ENCODE measurements at places on chromosomes 5 and 9.

DNA sequence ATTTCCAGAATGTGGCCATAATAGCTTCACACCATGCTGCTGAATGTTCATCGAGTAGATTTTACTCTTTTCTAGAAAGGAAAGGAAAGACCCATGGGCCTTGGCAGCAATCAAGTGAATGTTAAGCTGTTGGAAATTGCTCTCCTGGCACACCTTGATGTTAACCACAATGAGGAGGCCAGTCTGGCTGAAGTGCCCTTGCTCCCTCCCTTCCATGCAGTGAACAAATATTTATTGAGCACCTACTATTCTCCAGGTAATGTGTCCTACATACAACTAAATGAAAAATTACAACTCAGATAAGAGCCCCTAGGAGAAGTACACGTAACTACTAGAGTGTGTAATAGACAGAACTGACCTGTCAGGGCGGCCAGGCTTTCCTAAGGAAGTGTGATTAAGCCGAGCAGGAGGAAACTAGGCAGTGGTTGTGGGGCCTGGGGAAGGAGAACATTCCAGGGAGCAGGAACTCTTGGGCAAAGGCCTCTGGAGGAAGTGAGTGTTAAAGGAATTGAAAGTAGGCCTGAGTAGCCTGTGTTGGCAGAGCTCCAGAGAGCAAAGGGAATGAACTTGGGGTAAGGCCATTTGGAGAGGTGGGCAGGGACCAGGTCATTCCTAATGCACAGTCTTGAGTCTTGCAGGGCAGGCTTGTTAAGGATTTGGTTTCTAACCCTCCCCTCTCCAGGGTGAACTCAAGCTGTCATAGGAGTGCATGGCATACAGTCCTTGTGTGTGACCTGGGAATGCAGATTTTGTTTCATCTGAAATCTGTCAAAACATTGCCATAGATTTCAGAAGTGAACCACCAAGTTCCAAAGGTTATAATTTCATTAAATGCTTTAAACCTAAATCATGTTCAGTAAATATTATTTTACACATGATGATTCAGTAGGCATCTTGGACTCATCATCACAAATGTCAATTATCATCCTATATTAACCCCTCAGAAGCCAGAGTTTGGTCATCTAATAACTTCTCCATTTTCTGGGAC lies 9.0 kb upstream of the ZSWIM6 start:
- DNase-seq, result no peak

- DNase-seq, result no peak
Observed at GRCh38 chr5:160635663-160636062, 214.0 kb downstream of the PTTG1 start.

DNA sequence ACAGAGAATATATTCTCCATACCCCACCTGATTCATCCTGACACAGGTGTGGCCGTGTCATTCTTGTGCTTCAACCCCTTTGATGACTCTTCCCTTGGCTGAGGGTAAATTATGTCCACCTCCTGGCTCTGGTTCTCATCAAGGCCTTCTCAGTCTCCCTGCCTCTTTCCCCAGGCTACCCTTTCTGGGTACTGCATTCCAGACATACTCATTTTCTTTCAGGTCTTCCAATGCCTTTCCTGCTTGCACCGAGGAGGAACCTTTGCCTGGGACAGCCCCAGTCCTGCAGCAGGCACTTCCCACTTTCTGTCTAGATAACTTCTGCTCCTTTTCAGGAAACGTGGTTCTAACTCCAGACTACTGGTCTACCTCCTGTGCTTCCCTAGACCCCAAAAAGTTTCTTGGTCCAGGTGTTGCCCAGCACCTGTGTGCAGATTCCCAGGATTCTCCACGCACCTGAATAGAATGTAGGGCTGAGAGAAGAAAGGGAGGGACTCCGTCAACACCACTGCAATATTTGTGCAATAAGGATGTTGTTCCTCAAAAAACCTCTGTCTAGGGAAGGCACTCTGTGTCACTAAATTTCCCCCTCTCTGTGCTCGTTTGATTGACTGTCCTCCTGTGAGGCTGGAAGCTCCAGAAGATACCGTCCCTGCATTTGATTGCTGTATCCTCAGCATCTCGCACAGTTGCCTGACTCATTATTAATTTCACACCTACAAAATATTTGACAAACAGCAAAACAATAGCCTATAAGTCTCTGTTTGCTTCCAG lies 255.4 kb upstream of the NFIL3 start:
- DNase-seq, result no peak

DNA sequence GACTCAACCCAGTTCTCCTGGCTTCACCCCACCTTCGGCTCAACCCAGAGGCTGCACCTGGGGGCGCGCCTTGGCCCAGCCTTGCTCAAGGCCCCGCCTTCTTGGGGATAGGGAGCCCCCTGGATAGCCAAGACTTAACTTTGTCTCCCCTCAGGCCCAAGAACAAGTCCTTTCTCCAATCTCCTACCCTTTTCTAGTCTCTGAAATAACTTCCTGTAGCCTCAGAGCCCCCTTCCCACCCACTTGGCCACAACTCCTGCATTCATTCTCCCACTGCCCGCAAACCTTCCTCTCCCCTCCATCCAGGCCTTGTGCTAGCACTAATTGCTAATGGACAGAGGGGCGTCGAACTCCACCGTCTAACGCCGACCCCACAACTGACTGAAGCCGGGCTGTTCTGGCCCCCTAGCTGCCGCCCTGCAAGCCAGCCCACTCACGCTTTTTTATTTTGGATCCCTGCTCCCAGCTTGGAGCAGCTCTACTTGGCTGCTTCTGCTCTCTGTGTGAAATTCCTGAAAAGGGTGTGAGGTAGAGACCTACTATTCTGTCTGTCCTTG lies 579 bp upstream of the ASTN2 start:
- DNase-seq, result no peak

GRCh38 chr9:115004545-115004944 lies 74.2 kb upstream of the TNFSF8 start:
- DNase-seq, result no peak

GRCh38 chr5:64853777-64854176 lies 85.0 kb downstream of the CWC27 start:
- no peak for DNase-seq

DNA sequence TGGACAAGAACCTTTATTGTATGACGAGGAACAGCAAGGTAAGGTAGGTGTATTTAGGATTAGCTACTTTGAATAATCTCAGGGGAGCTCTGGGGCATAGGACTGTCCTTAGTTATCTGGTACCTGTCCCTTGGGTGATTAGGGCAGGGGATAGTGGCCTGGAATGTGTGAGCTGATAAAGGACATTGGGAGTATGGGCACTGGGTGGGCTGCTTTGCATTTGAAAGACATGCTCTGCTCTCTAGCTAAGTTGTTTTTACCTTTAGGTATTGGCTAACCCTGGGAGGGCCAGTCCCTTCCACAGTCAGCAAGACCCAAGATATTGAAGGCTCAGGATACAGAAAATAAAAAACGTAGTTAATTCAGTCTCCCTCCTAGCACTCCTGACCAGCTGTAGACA lies 282.8 kb upstream of the C9orf72 start:
- DNase-seq, result no peak

GRCh38 chr9:97803167-97804058 lies 49.6 kb upstream of the FOXE1 start:
- DNase-seq, result peak; percentile 78

GRCh38 chr5:158614951-158615350 lies 484.8 kb downstream of the EBF1 start:
- no peak for DNase-seq

- no peak for DNase-seq
Observed at GRCh38 chr9:97993000-97993399, 9.9 kb downstream of the ANP32B start.

GRCh38 chr9:18985464-18985951 lies 47.5 kb downstream of the SAXO1 start:
- no peak for DNase-seq

DNA sequence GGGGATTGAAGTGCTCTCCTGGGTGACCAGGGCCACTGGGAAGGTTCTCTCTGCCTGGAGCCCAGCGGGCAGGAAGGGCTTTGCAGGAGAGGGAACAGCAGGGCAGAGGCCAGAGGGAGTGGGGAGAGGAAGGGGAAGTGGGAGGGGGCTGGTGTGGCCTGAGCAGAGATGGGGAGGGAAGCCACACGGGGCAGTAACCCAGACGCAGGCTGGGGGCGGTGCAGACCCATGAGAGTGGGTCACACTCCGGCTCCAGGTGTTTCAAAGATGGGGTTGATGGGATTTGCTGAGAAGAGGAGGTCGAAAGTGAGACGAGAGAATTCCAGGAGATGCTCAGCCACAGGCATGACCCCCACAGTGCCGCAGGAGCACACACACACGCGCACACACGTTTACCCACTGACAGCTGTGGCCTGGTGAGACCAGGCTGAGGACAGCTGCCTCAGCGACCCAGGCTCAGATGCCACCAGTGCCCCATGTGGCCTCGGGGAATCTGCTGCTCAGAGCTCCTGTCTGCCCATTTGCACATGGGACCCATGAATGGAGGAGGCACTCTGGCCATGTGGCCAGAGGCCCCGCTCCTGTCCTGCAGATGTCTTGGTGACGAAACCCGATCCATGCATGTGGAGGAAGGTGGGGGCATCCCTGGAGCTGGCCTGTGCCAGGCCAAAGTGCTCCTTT lies 32.7 kb upstream of the FCN2 start:
- no peak for DNase-seq

DNA sequence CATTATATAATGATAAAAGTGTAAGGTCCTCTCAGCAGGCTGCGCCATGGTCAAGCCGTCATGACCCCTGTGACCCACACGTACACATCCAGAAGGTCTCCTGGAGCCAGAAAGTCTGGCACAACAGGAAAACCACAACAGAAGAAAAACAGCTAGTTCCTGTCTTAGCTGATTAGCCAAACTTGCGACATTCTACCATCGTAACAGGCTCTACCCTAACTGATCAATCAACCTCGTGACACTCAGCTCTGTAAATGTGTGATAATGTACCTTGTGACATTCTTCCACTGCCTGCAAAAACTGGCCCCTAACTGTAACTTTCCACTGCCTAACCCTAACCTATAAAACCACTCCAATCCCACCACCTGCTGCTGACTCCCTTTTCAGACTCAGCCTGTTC lies 316.4 kb upstream of the TUSC1 start:
- DNase-seq, result no peak

- no peak for DNase-seq
Observed at GRCh38 chr5:74420220-74420619, 220.3 kb downstream of the ENC1 start.

GRCh38 chr5:120657104-120657503 lies 193.0 kb downstream of the PRR16 start:
- no peak for DNase-seq

DNA sequence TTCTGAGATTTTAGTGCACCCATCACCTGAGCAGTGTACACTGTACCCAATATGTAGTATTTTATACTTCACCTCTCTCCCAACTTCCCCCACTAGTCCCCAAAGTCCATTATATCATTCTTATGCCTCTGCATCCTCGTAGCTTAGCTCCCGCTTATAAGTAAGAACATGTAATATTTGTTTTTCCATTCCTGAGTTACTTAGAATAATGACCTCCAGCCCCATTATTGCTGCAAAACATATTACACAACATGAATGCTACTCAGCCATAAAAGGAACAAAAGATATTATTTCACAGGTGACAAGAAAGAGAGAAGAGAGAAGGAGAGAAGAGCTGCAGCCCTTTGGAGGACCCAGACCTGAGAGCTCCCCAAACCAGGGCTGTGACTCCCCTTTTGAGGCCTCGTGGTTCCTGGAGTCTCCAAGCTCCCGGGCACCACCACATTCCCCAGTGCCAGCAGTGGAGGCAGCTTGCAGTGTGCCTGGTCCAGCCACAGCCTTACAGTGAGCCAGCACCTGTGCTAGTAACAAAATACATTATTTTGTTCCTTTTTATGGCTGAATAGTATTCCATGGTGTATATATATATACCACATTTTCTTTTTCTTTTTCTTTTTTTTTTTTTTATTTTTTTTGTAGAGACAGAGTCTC lies 194.5 kb upstream of the DAB2 start:
- DNase-seq, result no peak

DNA sequence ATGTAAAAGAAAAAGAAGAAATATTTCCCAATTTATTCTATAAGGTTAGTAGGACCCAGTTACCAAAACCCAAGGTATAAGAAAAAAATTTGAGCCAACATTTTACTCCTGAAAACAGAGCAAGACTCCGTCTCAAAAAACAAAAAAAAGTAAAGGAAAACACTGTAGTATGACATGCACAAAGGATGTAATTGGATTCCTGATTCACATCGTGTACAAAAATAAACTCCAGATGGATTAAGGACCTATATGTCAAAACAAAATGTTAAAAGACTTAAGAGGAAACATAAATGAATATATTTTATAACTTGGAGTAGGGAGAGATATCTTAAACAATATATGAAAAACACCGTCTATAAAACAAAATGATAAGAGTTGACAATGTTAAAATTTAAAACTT lies 13.8 kb downstream of the PHYKPL start:
- no peak for DNase-seq

GRCh38 chr5:83453937-83454336 lies 17.6 kb upstream of the VCAN start:
- no peak for DNase-seq

- no peak for DNase-seq
Observed at GRCh38 chr5:56080375-56081052, 85.8 kb upstream of the IL6ST start.

DNA sequence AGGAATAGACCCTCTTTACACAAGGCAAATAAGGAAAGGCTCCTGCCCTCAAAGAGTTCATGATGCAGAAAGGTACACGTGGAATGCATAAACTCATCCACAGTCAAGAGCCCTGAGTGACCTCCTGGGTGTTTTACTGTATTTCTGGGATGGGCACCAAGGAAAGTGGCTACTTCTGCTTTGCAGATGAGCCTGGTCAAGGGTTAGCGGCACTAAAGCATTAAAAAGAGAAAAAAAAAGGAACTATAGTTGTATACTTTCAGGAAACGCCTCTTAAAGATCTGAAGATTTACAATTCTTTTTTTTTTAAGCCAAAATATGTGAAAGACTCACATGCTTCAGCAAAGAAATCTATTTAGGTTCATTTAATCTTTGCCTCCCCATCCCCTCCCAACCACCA lies 366.2 kb upstream of the PDE4D start:
- DNase-seq, result no peak
